ENCODE measurements at places on chromosomes 4 and X.

GRCh38 chr4:83252782-83253405, 31.7 kb downstream of the COQ2 start:
- peak; percentile 67 for DNase-seq

GRCh38 chr4:116358633-116359222, 726.6 kb downstream of the TRAM1L1 start:
- no peak for DNase-seq

DNA sequence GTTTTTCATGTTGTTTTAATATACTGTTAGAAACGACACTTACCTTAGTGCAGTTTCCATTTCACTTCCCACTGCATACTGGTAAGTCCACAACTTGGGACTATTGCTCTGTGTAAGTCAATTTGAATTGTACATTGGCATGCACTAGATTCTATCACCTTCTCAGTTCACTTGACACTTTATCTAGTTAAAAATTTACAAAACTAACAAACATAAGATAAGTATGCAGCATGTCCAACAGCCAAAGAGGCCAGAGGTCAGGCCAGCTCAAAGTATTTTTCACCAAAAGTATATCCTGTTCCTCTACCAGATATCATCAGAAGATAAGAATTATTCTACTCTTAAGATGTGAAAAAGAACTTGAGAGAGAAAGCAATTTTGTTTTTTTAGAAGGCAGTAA, 75.9 kb downstream of the QRFPR start:
- DNase-seq: no peak

DNA sequence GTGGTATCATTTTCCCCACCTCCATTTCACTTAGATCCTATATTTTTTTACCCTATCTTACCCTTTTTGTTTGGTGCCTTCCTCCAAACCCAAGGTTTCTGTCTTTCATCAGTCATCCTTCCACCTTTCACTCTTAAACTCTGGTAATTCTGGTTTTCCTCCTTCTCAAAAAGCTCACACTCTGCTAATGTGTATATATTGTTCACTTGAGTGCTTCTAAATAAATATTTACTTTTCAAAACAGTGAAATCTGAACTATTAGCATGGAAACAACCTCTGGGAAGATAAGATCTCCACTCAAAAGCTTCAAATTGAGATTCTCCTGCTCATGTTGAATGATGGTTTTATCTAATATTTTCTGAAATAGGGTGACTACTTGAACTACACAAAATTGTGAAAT, 21.5 kb downstream of the XIAP start:
- DNase-seq: no peak

DNA sequence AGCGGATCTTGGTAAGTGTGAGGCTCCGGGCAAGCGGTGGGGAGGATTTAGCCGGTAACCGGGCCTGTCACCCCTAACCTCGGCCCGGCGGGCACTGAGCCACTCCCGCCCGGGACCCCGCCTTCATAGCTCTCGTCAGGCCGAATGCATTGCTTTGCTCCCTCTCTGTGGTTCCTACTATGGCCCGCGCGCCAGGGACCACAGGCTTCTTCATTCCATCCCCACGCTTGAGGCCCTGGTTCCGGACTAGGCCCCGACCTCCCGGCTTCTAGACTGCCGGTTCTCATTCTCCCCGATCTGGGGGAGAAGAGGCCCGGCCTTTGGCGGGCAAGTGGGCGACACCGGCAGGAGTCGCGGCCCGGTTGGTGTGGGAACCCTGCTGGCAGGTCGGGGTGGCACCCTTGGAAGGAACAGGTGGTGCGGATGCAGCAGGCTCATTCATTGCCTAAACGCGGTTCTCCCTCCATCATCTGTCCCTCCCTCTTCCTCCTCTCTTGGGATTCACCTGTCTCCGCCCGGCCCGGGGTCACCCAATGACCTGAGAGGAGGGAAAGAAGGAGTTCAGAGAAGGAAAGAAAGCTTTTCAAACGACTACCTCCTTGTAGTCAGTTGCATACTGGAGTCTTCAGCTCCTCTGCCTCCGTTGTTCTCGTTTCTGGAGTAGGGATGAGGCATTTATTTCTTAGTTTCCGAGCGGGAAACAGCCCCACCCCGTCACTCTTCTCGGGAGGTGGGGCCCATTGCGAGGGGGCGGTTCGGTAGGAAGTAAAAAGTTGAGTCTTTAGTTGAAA, at the start of gene NDUFC1:
Gene NDUFC1, minus strand, starts transcription at position 657 of the 791 bp plus-strand sequence. CDS start 6,679 bp downstream, outside the sequence.
- DNase-seq: peak; percentile 52

DNA sequence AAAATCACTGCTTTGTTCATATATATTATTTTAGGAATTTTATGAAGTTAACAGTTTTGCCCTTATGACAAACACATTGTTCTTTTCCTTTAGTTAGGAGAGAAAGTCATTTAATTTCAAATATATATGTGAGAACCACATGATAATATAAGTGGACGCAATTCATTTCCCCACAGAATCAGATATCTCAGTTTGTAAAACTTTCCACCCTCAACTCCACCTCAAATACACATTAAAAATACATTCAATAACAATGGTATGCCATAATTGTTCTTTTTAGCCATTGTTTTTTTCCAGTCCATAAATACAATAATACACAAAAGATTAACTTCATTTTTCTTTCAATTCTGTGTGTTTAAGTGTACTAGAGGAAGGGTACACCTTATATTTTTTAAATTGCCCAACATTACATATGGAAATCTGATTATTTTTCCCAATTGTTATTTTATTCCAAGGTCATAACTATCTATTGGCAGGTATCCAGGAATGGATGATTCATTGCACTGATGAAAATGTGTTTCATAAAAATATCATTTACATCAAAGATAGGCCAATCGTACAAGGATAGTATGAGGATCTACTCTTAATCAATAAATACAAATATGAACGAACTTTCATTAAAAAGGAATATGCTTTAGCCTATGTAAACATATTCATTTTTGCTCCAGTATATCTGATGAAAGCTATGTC, 125.0 kb downstream of the PPP3CA start:
- DNase-seq: no peak

- no peak for DNase-seq
Measured at GRCh38 chr4:72358483-72358882, 210.5 kb downstream of the ADAMTS3 start.

- no peak for DNase-seq
Measured at GRCh38 chrX:21131346-21131745, 242.9 kb upstream of the CNKSR2 start.

- peak; percentile 61 for DNase-seq
Measured at GRCh38 chr4:70705183-70706043, 16.4 kb upstream of the RUFY3 start.

DNA sequence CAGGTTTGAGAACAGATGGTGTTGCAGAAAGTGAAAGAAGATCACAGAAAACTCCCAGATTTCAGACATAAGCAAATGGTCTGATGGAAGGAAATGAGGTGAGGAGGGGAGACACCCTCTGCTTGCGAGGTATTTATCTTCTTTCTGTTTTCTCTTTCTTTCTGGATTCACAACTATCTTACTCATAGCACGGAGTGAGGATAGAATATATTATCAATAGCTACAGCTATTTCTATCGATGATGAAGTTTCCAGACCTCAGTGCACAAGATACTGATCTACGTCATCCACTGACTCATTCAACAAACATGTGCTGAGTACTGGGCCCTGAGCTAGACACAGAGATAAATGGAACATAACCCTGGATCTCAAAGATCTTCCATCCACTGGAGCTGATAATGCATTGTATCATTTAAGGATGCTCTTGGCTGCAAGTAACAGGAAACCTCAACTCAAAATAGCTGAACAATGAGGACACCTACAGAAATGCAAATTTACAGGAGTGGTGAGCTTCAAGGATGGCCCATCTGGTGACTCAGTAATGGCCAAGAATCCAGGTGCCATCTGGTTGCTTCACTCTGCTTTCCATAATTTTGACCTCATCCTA, 21.2 kb downstream of the SLC2A9 start:
- no peak for DNase-seq

GRCh38 chrX:68994135-68994890, 165.5 kb downstream of the EFNB1 start:
- no peak for DNase-seq

GRCh38 chr4:138775890-138776289, 239.7 kb upstream of the NOCT start:
- no peak for DNase-seq

Measured in activated CD4-positive, alpha-beta T cell treated with anti-CD3 and anti-CD28 coated beads, Interleukin-2, amount 50 U/mL, for 4 hours (primary cell).